Amygdala (tissue), 56 donors: ENCODE measurements at places on chromosomes 6 and 20.

DNA sequence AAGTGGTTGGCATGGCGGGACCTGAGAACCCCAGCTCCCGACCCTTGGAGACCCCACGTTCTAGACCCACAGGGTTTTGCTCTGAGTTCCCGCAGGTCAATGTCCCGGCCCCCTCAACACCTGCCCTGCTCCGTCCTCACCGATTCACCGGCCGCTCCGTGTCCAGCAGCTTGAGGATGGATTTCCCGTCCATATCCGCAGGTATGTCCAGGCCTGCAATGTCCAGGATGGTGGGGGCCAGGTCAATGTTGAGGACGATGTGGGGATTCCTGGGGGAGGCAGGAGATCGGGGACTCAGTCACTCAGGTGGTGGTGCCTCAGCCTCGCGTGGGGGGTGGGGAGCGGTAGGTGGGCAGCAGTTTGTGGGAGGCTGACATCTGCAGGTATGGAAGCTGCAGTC lies 106.7 kb downstream of the SULF2 start:
- DNase-seq, result no peak

DNA sequence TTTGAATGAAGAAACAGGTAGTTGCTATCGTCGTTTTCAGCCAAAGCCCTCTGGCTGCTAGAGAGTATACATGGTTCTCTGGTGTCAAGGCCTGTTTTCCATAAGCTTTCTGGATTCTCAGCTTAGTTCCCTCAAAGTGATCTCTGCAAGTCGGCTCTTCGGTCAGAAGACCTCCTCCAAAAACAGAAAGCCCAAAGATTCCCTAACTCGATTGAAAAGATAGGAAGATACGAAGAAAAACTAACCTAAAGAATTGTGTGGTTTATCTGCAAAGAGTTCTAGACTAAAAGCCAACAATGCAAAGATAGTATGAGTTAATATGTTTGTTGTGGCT lies 545 bp upstream of the ASCC3 start:
- no peak for DNase-seq

DNA sequence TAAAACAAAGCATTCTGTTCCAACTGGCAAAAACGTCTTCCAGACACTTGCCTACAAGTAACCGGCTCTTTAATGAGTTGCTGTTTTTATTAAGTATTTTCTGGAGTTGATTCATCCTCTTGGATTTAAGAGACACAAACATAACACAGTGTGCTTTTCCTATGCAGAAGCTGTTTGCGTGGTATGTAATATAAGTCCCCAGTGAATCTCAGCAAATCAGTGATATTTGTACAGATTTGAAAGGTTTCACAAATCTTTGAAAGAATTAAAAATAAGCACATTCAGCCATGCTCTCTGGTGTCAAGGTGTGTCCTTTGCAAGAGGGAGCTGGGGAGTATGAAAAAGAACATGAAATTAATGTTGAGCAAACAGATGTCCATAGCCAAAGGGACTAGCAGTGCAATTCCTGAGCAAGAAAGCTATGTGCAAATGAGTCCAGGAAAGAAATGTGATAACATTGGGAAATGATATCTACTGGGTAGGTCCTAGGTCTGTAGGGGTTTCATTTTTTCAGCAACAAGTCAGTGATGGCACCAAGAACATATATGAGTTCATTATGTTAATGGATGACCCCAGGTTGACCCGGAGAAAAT lies 170.1 kb upstream of the PHACTR1 start:
- DNase-seq, result no peak

GRCh38 chr6:161954699-161955276 lies 680.9 kb upstream of the AGPAT4 start:
- DNase-seq, result no peak

- no peak for DNase-seq
Observed at GRCh38 chr6:45688180-45688579, 310.4 kb upstream of the SUPT3H start.

GRCh38 chr6:156857573-156857972 lies 80.4 kb downstream of the ARID1B start:
- DNase-seq, result no peak

GRCh38 chr6:37365791-37366190 lies 12.0 kb downstream of the RNF8 start:
- DNase-seq, result no peak

DNA sequence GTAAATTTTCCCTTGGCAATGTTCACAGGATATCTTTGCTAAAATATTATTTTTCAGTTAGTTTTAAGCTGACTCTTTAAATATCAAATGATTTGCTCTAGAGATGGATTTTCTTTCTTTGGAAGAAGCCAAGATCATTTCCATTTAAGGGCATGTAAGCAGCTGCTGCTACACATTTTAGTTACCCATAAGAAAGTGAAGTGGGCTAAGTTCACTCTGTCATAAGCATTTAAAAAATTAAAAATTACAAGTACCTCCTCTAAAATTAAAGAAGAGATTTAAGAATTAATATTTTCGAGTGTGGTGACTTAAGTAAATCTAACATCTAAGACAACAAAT lies 1.2 kb upstream of the PLN start:
- no peak for DNase-seq

DNA sequence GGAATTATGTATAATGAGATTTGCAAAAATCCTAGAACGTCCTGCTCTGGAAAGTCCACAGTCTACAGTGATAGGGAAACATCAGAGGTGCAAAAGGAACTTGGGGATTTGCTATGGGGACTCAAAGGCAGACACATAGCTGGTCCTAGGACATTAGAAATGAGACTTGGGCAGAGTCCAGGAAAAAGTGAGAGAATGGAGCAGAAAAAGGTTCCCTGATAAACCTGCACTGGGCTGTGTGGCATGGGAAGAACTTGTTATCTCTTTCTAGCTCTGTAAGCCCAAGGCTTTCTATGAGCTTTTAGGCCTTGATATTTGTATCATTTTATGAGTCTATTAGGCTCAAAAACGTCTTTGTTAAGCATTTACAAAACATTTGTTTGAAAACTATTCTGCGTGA lies 15.2 kb downstream of the PRND start:
- no peak for DNase-seq

- no peak for DNase-seq
Observed at GRCh38 chr20:4151991-4152695, 136.8 kb upstream of the RNF24 start.

- no peak for DNase-seq
Observed at GRCh38 chr20:38987777-38988176, 25.6 kb downstream of the DHX35 start.

- DNase-seq, result no peak
Observed at GRCh38 chr20:53800883-53801604, 207.4 kb upstream of the ZNF217 start.

DNA sequence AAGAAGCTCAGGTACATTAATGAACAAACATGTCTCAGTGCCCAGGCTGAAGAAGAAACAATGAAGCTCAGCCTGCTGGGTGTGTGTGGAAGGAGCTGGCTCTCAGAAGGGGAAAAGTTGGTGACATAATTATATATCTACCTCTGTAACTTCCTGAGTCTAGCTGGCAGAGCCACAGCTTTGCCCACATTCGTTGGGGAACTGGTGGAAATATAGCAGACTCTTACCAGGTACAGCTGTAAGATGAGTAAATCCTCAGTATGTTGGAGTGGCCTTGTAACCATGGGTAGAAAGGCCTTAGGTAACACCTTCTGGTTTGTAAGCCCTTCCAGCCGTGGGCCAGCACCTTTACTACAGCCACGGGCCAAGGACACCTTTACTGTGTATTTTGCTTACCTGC lies 29.9 kb upstream of the PNRC1 start:
- no peak for DNase-seq

- no peak for DNase-seq
Observed at GRCh38 chr20:6070829-6071695, 17.2 kb upstream of the LRRN4 start.

DNA sequence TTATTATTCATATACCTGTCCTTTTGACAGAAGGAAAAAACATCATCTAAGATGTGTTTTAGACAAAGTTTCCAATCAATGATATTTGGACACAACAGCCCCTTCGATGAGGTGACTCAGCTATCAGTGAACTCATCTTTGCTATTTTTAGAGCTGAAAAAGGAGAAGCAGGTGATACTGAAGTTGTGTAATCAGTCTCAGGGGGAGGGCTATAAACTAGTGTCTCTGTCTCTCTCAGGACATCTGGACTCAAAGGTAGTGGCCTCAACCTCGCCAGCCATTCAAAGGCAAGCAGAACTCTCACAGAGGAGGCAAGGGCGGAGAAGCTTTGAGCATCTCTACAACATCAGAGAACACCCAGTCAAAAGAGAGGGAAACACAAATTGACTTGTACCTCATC lies 135.4 kb downstream of the BFSP1 start:
- DNase-seq, result no peak

DNA sequence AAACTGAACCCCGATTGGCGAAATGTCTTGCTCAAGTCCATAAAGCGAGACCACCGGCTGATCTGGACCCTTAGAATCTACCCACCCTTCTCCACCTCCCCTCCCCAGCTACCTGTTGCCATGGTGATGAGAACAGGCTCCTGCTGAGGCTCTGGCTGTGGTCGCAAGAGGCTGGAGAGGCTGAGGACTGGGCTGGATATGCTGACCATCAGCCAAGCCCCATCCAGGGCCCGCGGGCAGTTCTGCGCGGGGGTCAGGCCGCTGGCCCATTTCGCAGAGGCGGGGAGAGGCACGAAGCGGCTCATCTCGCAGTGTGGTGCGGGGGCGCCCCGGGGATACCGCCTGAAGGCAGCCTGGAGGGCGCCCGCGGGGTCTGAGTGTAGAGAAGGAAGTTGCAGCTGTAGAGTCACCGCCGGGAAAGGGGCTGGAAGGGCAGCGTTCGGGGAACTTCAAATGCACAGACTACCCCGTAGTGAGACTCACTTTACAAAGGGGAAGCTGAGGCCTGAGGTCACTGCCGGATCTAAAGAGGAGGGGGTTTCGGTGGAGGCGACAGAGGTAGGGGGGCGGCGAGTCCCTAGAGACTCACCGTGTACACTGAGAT lies 671 bp downstream of the TAPBP start:
- no peak for DNase-seq

- no peak for DNase-seq
Observed at GRCh38 chr6:33779290-33779689, 9.6 kb downstream of the LEMD2 start.

DNA sequence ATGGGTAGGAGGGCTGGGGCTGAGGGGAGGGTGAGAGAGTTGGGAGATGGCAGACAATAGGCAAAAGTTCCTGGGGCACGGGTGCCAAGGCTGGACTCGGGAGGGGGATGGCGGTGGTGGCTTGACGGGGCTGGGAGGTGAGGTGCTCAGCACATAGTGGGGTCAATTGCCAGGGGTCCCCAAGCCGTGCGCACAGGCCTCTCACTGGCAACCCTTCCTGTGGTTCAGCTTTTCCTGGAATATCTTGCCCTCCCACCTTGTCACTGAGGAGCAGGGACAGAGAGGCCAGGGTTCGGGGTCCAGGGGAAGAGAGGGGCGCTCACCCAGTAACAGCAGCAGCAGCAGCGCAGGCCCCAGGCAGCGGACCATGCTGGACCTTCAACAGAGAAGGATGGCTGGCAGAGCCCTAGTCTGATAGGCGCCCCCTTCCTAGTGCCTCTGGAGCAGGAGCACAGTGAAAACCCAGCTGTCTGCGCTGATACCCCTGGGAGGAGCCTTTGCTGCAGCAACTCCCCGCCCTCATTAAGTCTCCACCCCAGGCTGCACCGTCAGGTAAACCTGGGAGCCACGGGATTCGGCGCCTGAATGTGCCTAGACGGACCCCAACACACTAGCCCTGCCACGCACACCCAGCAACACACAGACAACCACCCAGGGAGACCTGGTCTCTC lies at the start of gene GFRA4:
Gene GFRA4, minus strand, starts transcription at position 369 of the 671 bp plus-strand sequence. Its CDS starts 0 bp downstream, at position 369.
- DNase-seq, result no peak

GRCh38 chr20:46349742-46350056 lies 41.4 kb upstream of the CDH22 start:
- DNase-seq, result no peak

GRCh38 chr20:16712511-16712947 lies 17.3 kb upstream of the SNRPB2 start:
- DNase-seq, result no peak

DNA sequence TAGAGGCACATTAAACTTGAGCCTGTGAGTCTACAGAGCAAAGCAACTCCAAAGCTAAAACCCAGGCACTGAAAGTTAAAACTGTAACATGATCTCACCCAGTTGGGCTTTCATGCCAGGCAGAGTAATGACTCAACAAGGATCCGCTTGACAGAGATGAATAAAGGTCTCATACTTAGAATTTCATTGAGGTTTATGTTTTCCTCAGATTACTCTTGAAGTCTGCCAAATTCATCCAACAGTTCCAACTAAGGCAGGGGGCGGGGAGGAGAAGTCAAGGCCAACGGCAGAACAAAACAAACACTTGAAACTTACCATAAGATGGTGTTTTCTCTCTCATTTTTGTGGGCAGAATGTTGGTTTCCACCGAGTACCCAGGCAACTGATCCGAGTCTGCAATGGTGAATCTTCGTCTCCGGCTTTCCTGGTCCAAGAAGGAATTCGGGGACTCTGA lies 54.0 kb upstream of the IPCEF1 start:
- DNase-seq, result no peak

GRCh38 chr6:158907931-158908330 lies 88.8 kb upstream of the EZR start:
- no peak for DNase-seq

DNA sequence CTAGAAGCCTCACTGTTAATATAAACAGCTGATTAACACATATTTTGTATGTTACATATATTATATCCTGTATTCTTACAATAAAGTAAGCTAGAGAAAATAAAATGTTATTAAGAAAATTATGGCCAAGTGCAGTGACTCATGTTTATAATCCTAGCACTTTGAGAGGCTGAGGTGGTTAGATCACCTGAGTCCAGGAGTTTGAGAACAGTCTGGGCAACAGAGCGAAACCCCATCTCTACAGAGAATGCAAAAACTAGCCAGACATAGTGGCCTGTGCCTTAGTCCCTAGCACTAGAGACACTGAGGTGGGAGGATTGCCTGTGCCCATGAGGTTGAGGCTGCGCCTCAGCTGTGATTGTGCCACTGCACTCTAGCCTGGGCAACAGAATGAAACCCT lies 81.9 kb downstream of the NCOA3 start:
- no peak for DNase-seq
